Upper lobe of right lung (tissue), 1 donor: ENCODE measurements at places on chromosomes 5 and 9.

- peak; percentile 53 for DNase-seq
Observed at GRCh38 chr5:176648474-176649194, 1.4 kb downstream of the TSPAN17 start.

DNA sequence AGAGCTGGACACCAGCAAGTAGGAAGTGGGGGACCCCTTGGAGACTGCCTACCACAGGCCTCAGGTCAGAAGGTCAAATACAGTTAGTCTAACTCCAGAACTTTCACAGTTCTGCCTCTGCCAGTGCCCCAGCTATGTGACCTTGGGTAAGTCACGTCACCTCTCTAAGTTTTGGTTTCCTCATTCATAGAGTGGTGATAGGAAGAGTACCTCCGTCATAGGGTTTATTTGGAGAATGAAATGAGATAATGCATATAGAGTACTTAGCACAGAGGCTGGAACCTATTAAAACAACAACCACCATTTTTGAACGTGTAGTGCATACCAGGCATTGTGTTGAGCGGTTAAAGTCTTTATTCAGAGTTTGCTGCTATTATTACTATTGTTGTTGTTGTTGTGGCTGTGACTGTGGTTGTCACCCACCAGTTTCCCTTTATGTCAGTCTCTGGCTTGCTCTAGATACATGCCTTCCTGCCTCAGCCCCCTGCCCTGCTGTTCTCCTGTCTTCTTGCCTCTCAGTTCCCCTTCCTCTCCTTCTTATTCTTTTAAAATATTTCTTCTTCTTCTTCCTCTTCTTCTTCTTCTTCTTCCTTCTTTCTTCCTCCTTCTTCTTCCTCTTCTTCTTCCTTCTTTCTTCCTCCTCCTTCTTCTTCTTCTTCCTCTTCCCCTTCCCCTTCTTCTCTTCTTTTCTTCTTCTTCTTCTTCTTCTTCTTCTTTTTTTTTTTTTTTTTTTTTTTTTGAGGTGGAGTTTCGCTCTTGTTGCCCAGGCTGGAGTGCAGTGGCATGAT, 67.8 kb downstream of the RALGPS1 start:
- DNase-seq = no peak

DNA sequence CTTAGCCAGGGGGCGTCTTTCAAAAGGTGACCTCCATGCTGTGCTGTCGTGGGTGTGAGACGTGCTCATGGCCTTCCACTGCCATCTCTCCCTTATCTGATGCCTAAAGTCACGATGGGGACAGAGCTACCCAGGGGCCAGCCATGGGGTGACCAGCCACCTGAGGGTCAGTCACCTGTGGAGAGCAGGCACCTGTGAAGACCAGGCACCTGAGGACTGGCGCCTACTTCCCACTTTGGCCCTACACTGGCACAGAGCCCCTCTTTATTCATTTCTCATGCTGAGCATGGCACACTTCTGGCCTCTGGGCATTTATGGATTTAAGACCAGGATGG, 6.4 kb upstream of the EXOC3 start:
- DNase-seq = no peak

DNA sequence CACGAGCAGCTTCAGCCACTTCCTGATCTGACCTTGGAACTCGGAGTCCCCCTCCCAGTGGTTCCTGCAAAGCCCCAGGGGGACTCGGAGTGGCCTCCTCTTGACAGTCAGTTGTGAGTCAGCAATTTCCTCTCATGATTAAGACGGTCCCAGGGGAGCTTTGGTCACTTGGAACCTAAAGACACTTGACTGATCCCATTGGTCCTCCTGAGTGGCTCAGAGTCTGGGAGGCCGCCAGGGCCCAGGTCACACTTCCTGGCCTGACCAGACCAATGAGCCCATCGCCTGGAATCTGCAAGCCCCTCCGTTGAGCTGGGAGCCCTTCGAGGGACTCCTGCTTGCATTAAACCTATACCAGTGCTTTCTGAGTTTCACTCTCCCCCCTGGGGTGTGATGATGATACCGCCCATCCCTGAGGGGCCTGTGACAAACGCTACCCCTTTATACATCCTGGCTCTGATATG, 29.1 kb downstream of the TSPAN17 start:
- no peak for DNase-seq

DNA sequence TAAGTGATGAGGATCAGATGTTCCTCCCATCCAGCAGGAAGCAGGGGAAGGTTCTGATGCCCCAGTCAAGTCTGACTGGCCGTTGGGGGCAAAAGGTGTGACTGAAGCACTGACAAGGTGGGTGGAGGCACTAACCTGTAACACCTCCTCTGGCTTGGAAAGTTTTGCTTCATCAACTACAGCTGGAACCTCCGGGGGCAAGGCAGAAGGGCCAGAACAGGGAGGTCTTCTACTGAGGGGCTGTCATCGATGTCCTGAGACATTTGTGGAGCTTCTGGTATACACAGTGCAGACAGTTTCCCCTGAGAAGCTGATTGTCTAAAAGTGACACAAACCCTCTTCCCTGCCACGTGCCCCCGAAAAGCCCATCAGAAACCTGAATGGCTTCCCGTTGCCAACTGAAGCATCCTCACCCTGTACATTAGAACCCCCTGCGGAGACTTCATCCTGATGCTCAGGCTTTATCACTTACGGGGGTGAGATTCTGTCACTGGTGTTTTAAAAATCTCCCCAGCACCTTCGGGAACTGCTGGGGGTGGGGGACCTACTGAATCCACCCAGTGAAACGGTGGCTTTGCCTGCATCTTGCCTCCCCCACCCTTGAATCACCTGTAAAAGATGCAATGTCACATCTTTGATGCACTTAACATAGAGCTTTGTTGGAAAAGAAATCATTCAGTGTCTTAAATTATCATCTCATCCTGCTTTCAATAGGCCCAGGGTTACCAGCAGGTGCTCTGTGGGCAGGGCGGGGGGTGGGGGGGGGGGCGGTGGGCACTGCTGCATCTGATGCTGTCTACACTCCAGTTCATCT, 24.6 kb downstream of the TRAF1 start:
- no peak for DNase-seq

- peak; percentile 79 for DNase-seq
Observed at GRCh38 chr5:149371296-149371962, 7.7 kb downstream of the IL17B start.

DNA sequence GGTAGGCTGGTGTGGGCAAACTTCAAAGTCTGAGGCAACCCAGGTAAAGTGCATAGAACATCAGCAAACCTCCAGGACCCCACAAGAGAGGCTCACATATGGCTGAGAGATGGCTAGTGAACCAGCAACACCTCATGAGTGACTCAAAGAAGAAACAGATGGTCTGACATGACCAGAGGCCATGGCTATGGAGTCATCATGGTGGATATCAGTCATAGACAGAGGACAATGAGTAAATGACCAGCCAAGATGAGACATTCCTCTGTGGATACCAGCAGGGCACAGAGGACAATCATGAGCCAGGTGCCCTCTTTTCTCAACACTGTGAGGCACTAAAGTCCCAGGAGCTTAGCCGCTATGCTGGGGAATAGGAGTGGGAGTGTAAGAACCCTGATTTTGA, 180.8 kb downstream of the RASEF start:
- DNase-seq = no peak

GRCh38 chr5:27311544-27311943, 273.2 kb upstream of the CDH9 start:
- DNase-seq = no peak

DNA sequence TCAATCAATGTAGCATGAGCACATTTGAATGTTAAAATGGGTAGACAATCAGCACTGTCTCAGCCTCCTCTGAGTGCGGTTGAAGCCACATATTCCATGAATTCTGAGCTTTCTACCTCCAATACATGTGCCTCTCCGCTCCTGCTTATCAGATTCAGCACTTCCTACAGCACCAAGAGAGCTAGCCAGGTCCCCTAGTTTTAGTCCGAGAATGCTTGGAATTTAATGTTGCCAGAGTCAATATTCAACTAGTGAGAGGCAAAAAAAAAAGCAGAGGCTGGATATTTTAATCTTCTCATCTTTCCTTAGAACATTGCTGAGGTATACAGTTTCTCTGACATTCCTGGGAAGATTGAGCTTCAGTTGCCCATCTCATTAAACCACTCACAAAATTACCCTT, 1979.1 kb upstream of the CDH9 start:
- DNase-seq = no peak

DNA sequence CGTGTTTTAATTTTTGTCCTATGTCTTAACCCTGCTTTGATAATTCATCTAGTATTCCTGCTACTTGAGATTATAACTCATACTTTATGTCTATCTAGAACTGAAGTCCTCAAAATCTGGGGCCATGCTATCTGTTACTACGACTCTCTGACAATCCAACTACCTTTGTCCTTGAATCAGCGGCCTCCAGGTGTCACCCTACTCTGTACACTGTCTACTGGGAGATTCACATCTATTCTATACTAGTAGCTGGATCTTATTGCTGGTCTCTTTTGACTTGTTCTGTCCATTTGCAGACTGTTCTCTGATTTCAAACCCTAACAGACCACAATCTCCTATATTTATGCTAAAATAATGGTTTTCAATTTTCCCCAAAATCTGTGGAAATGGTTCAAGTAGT, 225.5 kb upstream of the ELAVL2 start:
- no peak for DNase-seq

DNA sequence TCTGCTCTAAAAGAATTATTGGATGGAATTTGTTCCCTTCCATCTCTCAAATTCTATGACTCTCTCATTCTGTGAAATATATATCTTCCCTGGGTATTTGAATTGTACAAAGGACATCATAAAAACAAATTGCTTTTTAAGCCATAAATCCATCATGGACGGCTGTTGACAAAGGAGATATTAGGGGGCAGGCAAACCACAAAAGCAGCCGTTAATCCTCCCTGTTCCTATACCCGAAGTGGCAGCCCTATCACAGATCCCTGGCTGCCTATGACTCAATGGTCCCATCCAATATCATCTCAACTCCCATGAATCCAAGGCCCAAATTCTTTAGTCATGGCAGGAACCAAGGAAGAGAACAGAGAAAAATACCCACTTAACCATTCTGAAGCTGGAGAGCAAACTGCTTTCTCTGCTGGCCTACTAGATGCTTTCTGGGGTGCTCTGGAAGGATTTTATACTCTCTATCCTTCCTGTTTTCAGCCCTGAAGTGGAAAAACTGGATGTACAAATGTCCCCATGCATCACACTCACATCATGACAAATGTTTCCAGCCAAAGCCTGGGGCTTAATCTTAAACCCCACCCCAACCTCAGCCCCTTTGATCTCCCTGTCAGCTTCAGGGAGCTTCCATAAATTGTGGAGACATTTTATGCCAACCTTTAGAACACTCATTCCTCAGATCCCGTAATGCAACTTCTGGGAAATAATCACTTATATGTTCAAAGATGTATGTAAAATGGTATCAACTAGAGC, 59.5 kb downstream of the FAM114A2 start:
- no peak for DNase-seq

DNA sequence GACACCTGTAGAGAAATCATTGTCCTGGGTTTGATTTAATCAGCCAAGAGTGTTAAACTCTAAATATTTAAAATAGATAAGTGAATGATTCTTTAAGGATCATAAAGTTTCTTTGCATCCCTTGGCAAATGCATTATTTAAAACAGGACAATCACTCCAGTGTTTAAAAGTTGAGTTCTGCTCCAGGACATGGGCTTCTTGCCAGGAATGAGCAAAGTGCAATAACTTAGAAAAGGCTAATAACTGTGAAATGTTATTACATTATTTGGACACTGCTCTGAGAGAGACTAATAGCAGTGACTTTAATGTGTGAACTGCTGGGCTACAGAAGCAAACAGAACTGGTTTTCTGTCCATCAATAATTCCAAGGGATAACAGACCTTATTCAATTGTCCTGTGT, 283.3 kb downstream of the GABRB2 start:
- no peak for DNase-seq

GRCh38 chr5:170147051-170147752, 41.5 kb downstream of the FOXI1 start:
- DNase-seq = no peak

GRCh38 chr9:20990867-20991266, 40.6 kb downstream of the HACD4 start:
- no peak for DNase-seq

GRCh38 chr5:25544652-25545249, 900.0 kb upstream of the CDH10 start:
- no peak for DNase-seq

- no peak for DNase-seq
Observed at GRCh38 chr5:140342287-140342686, 4.1 kb downstream of the HBEGF start.

DNA sequence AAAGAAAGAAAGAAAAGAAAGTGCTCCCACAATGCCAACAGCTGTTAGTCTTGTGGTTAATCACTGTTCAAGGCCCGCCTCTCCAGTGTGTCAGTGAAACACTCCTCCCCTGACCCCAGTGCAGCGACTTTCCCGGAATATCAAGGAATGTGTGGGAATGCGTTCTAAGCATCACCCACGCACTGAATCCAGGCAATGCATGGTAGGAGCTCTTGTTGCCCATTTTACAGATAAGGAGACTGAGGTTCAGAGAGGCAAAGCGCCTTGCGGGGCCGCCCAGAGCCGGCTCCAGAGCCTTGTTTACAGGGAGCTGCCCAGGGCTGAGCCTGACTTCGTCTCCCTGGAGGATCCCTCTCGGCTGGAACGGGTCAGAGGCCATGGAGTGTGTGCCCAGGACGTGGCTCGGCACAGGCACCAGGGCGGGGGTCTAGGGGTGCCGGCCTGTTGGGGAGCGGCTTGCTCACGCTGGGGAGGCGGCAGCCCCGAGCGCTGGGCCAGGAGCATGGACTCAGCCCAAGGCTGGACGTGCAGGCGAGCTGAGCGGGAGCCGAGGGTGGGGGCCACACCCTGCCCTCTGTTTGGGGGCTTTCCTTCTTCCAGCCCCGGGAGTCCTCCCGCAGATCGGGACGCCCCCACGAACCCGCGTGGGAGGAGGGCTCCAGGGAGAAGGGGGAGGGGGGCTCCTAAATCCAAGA, 823 bp downstream of the ST6GALNAC6 start:
- DNase-seq = no peak

DNA sequence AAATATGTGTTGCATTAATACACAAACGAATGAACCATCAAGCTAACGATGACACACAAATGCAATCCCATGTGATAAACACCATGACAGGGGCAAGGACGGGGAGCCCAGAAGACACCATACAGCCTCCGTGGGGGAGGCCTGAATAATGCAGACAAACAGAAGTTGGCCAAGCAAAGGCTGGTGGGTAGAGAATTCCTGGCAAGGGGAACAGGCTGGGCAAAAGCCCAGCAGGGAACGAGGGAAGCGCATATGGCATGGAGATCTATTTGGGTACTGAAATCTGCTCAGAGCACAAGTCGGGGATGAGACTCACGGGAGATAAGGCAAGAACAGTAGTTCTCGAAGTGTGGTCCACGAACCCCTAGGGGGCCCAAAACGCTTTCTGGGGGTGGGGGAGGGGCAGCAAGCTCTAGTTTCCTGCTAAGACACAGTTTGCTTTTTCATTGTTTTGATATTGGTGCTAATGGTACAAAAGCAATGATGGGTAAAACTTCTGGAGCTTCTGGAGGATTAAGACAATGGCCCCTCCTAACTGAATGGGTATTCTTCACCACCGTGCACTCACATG, 42.9 kb upstream of the FBXW11 start:
- DNase-seq = no peak
